ENCODE measurements at places on chromosomes 5 and 9.

DNA sequence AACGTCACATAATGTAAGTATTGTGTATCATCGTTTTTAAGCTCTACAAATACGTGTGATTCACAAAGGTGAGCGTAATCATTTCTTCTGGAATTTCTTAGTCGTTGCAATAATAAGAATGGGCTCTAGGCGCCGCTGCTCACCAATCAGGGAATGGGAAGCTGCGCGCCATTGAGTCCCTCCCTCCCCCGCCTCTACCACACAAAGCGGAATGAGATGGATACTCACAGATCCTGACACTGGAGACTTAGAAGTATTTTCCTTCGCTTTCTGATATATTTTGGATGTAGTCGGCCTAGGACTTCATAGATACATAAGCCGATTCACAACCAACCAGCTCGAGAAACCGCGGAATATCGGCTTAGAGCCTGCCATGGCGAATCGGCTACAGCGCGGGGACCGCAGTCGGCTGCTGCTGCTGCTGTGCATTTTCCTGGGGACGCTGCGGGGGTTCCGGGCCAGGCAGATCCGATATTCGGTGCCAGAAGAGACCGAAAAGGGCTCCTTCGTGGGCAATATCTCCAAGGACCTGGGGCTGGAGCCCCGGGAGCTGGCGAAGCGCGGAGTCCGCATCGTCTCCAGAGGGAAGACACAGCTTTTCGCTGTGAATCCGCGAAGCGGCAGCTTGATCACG, at the start of gene PCDHGA11:
Gene PCDHGA11, plus strand, starts transcription at position 197 of the 634 bp plus-strand sequence. Its CDS starts 177 bp downstream, at position 374.
- DNase-seq: no peak

- no peak for DNase-seq
These were observed 205.3 kb upstream of the WWC1 start for GRCh38 chr5:168086104-168086610.

DNA sequence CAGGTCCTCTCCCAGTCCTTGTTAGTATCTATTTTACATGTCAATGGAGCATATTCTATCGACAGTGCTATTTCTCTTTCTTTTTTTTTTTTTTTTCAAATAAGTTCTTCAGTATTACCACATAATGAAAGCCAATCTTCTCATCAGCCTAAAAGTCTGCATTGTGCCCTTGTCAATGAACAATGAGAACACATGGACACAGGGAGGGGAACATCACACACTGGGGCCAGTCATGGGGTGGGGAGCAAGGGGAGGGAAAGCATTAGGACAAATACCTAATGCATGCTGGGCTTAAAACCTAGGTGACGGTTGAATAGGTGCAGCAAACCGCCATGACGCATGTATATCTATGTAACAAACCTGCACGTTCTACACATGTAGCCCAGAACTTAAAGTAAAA, 47.7 kb upstream of the TEX48 start:
- no peak for DNase-seq

GRCh38 chr5:170603578-170604565, 100.1 kb downstream of the KCNIP1 start:
- DNase-seq: no peak

- DNase-seq: no peak
These were observed 48.8 kb downstream of the CEMIP2 start for GRCh38 chr9:71719562-71719961.

DNA sequence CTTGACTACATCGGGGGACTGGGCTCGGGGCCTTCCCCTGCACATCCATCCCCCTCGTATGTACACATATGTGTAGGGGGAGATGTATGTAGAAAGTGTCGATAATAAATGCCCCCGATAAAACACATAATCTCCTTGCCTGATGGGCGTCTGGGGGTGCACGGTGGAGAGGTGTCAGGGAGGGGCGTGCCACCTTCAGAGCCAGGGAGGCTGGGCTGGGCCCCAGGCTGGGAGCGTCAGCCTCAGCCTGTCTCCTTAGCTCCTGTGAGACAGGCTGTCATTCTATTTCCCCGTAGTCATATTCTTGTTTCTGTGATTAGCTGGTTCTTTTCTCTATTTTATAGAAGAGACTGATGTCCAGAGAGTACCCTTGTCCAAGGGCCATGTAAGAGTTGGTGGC, 4.7 kb upstream of the RXRA start:
- DNase-seq: no peak

DNA sequence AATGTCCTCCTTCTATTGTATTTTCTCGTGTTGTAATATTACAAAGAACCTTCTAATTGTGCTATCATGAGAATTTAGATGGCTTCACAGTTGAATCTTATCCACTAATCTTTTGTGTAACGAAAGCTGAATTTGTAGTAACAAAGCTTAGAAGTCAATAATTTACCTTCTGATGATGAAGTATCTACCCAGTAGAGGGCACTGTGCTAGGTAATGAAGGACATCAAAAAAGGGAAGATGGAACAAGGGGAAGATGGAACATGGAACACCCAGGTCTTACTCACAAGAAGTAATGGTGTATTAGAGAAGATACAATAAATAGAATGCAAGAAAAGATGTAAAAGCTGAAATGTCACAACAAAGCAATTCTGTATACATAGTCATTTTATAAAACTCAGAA, 131.0 kb upstream of the CCNG1 start:
- DNase-seq: no peak

DNA sequence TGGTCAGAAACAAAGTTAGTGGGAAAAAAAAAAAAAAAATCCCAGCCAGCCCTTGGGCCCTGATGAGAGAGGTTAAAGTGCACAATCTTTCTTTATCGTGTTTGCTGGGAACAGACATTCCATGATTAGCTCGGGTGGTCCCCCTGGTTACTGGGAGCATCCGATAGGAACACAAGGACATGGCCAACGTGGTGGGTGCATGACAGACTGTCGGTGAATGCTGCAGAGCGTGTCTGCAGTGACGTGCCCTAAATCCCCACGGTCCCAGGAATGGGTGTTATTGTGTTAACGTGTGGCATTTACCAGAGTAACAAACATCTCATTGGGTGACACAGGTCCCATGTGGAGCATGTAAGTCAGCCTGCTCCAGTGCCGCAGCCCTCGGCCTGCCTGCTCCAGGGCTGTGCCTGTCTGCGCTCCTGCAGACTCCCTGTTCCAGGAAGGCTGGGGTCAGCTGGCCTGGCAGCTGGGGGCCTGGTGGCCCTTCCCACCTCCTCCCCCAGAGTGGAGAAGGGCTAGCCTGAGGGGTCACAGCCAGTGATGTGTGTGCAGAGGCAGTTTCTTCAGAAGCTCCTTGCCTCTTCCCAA, 34.3 kb upstream of the TBC1D2 start:
- DNase-seq: no peak

GRCh38 chr5:133870661-133871060, 97.8 kb downstream of the C5orf15 start:
- DNase-seq: no peak

DNA sequence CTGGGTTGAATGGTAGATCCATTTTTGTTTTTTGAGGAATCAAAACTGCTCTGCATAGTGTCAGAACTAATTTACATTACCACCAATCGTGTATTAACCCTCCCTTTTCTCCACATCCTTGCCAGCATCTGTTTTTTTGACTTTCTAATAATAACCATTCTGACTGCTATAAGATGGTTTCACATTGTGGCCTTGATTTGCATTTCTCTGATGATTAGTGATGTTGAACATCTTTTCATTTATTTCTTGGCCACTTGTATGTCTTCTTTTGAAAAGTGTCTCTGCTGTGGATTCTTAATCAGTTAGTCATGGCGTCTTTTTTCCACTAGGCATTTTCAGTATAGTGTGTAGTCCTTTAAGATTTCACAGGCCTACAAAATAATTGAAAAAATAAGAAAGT, 2144.3 kb upstream of the C9orf72 start:
- DNase-seq: no peak

GRCh38 chr5:67363180-67363709, 166.6 kb upstream of the CD180 start:
- DNase-seq: no peak

DNA sequence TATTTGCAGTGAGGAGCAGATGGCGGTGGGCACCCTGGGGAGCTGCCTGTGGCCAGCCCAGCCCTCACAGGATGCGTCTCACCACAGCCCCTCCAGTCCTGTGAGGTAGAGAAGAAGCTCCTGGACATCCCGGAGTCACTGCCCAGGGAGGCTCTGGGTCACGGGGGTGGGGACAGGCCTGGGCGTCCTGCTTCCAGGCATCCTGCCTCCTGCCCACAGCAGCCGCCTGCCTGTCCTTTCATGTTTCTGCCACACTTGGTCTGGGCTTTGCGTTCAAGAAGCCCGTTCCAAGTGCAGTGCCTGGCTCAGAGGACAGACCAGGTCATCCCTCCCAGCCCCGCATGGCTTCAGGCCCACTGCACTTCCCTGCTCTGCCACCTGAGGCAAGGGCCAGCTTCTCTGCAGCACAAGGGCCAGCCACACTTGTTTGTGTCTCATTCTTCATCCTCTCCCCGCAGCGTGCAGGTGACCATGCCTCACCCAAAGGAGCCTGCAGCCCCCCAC, 38.2 kb downstream of the ZDHHC11B start:
- DNase-seq: no peak

DNA sequence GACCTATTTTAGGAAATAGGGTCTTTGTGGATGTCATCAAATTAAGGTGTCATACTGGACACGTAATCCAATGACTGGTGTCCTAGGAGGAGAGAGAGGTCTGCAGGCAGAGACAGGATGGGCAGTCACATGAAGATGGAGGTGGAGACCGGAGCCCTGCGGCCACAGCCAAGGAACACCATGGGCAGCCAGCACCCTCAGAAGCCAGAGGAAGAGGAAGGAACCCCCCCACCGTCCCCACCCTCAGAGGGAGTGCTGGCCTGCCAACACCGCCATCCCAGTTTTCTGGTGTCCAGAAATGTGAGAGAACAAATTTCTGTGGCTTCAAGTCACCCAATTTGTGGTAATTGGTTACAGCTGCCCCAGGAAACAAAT, 88.3 kb downstream of the NSUN2 start:
- DNase-seq: no peak

GRCh38 chr5:159849437-159850083, 66.7 kb upstream of the ADRA1B start:
- no peak for DNase-seq

DNA sequence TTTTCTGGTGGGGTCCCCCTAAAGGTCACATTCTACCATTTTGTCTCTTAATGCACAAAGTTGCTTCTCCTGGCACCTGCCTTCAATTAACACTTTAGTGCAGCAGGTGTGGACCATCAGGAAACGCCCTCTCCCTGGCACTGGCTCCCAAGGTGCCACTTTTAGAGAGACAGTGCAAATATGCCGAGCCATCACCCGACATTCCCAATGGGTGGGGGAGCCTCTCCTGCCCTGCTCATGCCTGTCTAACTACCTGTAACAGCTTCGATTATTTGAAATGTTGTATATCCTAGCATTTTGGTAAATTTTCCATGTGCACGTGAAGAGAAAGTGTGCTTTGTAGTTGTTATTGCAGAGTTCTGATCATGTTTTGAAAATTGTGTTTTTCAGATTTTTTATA, 13.2 kb upstream of the LRRC14B start:
- DNase-seq: no peak

DNA sequence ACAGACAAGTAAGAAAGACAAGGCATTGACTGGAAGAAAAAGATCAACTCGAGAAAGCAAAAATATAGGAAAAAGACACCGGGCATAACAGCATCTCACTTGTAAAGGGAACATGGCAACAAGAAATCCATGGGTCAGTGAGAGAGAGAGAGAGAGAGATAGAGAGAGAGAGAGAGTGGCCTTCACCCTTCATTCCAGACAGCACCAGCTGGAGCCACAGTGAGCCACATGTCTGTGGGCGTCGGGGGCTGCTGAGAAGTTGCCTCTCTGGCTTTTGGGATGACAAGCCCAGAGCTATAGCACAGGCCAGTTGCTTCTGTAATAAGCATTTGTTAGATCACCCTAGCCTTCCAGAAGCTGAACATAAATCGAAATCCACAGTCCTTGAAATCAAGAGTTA, 20.3 kb upstream of the ENC1 start:
- DNase-seq: no peak

DNA sequence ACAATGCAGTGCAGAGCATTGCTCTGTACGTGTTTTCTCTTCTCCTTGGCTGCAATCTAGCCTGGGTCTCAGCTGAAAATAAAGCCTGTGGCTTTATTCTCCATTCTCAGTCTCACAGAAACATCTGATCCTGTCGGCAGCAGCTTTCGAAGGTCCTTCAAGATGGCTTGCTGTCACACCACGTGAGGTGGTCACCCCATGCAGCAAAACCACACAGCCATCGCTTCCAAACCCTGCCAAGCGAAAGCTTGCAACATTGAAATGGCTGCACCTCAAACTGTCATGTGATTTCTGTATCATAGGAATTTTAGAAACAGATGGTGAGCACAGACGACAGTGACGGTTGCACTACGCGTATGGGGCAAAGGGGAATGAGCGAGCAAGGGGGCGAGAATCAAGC, 98.5 kb upstream of the SMARCA2 start:
- DNase-seq: no peak

GRCh38 chr9:13146840-13147239, 132.7 kb downstream of the MPDZ start:
- DNase-seq: no peak

GRCh38 chr9:111917201-111917600, 20.6 kb downstream of the UGCG start:
- DNase-seq: no peak

GRCh38 chr5:159819591-159820411, 96.5 kb upstream of the ADRA1B start:
- DNase-seq: no peak

GRCh38 chr5:142544071-142544753, 141.7 kb downstream of the FGF1 start:
- DNase-seq: no peak

- peak; percentile 48 for DNase-seq
These were observed 3.1 kb downstream of the IER5L start for GRCh38 chr9:129174724-129175514.

DNA sequence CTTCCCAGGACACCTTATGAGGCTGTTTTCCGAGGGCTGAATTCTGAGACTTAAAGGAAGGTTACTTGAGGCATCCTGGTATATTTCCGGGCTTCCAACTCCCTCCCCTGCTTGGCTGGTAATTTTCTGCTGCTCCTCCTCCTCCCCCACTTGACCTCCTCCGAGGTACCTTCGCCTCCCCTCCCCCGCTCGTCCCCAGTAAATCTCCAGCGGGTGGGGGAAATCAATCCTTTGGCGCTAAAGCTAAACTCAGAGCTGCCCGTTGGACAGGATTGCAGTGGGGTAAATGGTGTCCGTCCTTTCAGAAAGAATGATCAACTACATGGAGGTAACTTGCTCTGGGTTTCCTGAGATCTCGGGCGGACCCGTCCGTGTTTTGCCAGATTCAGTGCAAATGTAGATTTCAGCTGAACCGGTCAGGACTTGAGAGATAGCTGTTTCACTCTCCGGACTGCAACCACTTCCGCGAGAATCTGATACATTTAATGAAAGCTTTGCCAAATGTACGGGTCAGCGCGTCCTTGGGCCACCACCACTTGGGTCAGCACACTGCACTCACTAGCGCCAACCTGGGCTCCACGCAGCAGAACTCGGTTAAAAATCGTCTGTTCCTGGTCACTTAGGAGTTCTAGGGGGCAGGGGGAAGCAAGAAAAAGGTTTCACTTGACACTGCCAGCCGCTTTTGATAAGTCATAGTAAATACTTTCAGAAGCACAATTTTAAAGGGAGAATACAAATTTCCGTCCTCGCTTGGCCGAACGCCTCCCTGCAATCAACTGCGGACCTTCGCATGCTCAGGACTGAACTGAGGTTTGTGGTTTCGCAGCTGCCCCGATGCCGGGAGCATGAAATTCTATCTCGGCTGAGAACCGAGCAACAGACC, 4.6 kb upstream of the ISL1 start:
- DNase-seq: no peak
